ENCODE measurements at places on chromosomes 1 and 21. TPM values are rescaled to one million over a fixed set of nuclear protein-coding genes. Genes with fewer than 3 reads are reported as not detected.

Gene ADGRL2
- 11.6 TPM for total RNA-seq

Gene BCL2L15
- total RNA-seq = 0.32 TPM

Gene KRTAP21-2
- total RNA-seq = not detected

Gene RTCA
- total RNA-seq = 32.5 TPM

Gene USP1
- total RNA-seq = 28.5 TPM

Measured in fibroblast of villous mesenchyme (primary cell).